ENCODE measurements at places on chromosomes 11 and 22.

DNA sequence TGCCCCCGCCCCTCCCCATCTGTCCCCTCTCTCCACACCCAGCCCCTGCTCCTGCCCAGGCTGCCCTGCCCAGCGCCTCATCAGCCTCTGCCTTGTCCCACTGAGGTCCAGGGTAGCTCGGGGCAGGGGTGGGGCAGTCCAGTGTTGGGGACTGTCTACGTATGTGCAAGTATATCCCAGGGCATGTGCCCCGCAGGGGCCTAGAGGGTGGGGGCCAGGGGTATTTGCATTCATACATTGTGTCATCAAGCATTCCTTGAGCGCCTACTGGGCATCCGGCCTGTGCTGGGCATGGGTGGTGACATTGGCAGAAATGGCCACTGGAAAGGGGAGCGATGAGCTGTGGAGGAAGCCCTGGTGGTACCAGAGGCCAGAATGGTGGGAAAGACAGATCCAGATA lies 17.6 kb upstream of the TAB1 start:
- no peak for DNase-seq

DNA sequence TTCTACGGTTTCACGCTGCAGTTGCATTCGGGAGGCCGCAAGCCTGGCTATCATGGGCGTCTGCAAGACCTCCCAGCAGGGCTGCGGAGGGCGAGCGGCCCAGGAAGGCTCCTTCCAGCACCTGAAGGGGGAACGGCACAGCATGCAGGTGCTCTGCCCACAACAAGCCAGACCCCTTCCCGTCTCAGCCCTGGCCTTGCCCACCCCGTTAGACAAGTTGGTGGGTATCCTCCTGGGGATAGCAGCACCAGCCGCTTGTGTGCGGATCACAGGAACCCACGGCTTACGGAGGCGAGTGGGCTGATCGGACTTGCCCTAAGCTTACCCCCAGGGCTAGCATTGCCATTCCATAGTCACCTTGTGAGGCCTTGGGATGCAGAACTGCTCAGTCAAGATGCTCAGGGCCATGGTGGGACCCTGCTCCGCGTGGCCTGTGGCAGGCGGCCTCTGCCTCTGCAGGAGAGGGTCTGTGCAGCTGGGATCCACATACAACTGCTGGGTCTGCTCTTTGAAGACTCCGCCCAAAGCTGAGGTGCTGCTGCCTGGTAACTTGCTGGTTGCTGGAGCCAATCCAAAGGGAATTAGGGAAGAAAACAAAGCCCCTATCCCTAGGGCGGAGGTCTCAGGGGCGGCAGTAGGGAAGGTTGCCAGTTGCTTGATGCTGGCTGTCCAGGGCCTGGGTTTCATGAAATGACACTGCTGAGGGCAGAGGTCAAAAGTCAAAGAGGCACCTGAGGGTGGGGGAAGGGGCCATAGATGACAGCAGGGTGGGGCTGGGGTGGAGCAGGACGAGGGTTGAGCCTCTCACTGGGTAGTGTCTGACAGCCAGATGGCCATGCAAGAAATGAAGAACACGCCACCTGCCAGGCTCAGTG lies 1.4 kb upstream of the OSBPL5 start:
- no peak for DNase-seq

DNA sequence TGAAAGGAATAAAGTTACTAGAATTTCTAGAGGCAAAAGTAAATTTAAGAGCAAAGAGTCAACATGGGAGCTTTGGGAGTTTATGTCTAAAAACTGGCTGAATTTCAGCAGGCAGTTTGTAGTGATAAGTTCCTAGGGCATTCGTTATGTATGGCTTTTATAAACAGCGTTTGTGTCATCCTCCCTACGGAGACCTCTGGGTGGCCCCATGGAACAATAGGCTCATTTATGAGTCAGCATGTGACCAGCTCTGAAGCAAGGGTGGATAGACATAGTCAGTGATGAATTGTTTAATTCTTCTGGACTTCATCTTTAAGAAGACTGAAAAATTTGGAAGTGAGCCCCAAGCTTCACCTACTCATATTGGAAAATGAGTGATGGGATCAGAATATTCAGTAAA lies 37.1 kb downstream of the SVIP start:
- DNase-seq = peak; percentile 43

DNA sequence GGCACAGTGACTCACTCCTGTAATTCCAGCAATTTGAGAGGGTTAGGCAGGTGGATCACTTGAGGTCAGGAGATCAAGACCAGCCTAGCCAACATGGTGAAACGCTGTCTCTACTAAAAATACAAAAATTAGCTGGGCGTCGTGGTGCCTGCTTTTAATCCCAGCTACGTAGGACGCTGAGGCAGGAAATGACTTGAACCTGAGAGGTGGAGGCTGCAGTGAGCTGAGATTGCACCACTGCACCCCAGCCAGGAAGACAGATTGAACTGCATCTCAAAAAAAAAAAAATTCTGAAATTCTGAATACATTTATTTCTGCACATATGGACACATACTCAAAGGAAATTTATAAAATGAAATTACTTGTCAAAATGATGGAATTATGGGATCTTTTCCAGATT lies 103.2 kb downstream of the GRIA4 start:
- peak; percentile 15 for DNase-seq

GRCh38 chr11:12625438-12626071 lies 48.7 kb upstream of the TEAD1 start:
- DNase-seq = peak; percentile 92

- peak; percentile 81 for DNase-seq
Observed at GRCh38 chr11:70324376-70325115, 54.1 kb downstream of the PPFIA1 start.

- DNase-seq = peak; percentile 8
Observed at GRCh38 chr22:26949193-26949592, 291.8 kb downstream of the MIAT start.

DNA sequence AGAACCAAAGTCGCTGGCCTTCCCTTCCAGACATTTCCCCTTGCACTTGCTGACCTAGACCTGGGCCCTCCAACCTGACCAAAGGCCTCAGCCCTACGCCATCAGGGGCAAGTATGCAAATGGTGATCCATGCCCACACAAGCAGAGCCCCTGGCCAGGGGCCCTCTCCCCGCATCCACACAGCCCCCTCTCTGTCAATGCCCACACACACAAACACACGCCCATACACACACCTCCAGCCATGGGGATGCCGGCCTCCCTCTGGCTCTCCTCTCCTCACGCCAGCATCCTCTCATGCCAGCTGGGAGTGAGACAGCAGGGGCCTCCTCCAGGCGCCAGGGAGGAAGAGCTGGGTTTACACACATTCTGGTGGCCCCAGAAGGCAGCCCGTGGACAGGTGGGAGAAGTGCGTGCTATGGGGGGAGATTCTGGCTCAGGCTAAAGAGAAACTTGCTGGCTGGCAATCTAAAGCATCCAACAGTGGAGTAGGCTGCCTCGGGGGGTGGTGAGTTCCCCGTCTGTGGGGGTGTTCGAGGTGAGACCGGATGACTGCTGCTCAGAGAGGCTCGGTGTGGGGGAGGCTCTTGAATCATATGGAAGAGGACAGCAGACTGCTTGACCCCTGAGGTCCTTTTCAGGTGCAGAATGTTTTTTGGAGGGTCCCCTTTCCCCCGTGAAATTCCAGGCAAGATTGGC lies 4.8 kb downstream of the NRXN2 start:
- no peak for DNase-seq

DNA sequence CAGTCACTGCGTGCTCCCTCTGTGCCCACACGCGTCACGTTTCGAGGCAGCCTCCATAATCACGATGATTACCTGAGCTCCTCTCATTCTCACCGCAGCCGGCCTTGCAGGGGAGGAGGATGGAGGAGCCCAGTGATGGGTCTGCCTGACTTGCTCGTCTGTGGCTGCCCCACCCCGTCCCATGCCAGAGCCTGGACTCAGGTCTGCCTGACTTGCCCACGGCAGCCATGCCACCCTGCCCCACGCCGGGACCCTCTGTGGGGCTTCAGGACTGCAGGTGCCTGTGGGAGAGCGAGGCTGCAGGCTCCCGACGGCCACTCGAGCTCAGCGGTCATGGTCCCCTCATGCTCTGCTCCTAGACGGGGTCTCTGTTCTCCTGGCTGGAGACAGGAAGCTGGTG lies 1025.1 kb downstream of the BRD1 start:
- DNase-seq = no peak

DNA sequence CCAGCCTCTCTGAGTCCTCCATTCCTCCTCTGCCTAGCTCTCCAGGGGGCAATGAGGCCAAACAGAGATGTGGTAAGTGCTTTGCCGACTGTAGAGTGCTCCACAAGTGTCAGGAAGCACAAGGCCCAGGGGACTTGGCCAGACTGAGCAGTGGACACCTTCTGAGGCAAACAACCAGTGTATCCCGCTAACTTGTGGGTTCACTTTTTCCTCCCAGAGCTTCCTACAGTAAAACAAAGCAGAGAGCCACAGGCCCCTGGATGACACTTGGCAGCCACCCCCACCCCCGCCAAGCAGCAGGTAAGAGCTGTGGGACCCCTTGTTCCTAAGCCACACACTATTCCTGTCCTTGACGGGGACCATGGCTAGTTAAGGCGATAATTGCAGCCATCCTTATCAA lies 160.9 kb downstream of the CACNA1I start:
- DNase-seq = no peak

Data from choroid plexus epithelial cell (primary cell).